ENCODE measurements at places on chromosomes 6 and 20.

GRCh38 chr20:11214256-11214840 lies 540.5 kb upstream of the JAG1 start:
- no peak for DNase-seq

DNA sequence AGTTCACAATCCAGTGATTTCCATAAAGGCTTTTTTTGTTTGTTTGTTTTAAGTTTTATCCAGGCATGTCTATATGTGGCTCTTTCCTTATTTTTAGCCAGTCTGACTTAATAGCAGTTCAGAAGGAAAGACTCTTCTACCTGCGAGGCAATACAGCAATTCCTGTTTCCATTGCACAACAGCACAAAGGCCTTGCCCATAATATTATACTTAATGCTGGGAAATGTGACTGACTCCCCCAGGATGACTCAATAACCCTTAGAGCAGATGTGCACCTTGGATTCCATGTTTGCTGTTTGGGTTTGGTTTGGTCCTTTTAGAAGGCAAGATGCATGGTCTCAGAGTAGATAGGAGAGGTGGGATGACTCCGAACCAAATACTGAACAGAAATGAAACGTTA lies 184.1 kb downstream of the MTFR2 start:
- DNase-seq: no peak

DNA sequence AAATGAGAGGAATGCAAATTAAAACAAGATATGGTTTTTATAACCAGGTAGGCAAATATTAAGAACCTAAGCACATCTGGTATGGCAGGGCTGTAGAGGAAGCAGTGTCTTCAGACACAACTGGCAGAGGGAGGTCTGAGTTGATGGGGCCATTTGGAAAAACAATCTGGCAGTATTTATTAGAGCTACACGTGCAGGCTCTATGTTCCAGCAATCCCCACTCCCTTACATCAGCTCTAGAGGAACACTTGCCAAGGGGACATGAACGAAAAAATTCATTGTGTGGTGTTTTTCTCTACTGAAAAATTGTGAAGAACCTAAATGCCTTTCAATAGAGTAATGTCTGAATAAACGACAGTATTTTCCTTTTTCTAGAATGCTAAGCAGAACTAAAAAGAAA lies 111.6 kb upstream of the EDN1 start:
- DNase-seq: no peak

GRCh38 chr6:121932076-121932991 lies 467.1 kb upstream of the HSF2 start:
- DNase-seq: no peak

DNA sequence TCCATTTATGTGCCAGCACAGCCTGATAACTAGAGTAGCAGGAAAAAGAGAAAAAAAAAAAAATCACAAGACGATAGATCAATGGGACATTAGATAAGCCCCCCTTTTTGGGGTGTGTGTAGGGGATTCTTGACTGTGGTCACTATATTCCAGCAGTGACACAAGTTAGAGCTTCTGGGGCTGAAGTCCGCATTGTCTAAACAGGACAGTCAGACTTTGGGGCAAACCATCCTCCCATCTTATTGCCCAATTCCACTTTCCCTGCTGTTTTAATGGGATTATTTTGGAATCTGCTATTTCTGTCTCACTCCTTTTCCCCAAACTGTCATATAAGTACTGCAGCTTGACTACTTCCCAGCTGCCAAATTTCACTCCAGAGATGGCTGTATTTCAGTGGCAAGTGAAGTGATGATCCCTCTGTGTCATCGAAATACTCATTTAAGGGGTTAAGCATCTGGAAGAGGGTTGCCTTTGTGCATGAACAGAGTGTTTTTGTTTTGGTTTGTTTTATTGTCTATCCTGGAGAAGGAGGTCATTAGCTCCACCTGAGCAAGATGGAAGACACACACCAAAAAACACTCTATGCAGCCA lies 182.5 kb downstream of the ATXN1 start:
- DNase-seq: no peak

GRCh38 chr6:99612551-99613408 lies 6.1 kb downstream of the PRDM13 start:
- no peak for DNase-seq
